ENCODE measurements at places on chromosomes 16 and 17.

- DNase-seq = peak; percentile 69
Measured at GRCh38 chr17:82882715-82883418, 43.0 kb upstream of the ZNF750 start.

- DNase-seq = no peak
Measured at GRCh38 chr17:17770632-17771044, 66.1 kb downstream of the SREBF1 start.

DNA sequence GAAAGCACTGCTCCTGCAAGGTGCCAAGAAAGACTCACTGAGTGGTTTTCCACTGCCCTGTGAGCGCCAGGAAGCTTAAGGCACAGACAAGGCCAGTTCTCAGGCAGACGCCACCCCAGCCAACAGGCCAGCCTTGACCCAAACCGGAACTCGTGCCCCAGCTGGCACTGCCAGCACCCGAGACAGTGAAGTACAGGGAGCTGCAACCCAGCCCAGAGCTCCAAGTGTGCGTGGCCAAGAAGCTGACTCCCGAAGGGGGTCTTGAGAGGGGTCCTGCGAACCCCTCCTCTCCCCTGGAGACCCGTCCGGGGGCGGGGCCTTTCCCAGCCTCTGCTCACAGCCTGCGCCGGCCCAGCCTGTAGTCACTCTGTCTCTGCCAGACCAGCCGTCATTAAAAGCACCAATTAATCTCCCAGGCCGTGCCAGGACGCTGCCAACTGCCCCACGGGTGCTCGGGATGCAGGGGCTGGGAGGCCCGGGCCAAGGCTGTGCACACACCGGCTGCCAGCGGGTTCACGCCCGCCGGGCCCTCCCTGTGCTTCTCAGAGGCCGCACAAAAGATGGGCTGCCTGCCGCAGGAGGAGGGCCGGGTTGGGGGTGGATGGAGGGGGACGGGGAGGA lies 4.4 kb upstream of the SOX8 start:
- no peak for DNase-seq

- DNase-seq = no peak
Measured at GRCh38 chr16:71572497-71573116, 4.3 kb downstream of the TAT start.

- no peak for DNase-seq
Measured at GRCh38 chr16:16073891-16074881, 124.8 kb downstream of the ABCC1 start.

DNA sequence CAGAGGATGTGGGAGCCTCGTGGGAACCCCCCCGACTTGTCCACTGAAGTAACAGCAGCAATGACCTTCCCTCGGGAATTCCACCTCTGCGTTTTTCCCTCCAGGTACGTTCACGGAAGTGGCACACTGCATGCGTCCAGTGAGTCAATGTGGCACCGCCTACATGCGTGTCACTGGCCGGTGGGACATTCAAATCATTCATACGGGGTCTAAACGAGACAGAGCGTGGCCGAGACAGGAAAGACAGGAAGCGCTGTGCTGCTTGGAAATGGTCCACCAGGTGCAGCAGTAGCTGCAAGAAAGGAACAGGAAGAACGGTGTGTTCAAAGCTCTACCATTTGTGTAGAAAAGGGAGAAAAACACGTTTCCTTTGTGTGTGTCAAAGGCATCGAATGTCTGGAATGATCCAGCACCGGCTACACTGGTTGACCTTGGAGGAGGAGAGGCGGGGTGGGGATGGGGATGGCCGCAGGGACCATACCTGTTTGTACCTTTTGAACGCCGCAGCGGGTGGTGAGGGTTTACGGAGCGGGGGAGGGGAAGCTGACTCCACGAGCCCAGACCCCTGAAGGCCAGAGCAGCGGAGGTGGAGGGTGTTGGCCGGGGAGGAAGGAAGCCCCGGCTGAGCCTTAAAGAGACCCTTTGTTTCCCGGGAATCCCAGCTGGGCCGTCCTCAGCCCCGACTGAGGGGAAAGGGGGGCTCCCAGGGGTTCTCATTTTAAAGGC lies 1.7 kb upstream of the PGAP6 start:
- DNase-seq = no peak

DNA sequence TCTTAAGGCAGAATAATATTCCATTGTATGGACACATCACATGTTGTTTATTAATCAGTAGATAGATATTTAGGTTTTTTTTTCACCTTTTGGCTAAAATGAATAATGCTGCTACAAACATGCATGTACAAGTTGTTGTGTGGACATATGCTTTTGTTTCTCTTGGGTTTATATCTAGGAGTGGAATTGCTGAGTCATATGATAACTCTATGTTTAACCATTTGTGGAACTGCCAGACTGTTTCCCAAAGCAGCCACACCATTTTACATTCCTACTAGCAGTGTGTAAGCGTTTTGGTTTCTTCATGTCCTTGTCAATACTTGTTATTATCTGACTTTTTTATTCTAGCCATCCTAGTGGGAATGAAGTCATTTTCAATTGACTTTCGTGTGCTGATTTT lies 21.3 kb downstream of the CYLD start:
- no peak for DNase-seq

DNA sequence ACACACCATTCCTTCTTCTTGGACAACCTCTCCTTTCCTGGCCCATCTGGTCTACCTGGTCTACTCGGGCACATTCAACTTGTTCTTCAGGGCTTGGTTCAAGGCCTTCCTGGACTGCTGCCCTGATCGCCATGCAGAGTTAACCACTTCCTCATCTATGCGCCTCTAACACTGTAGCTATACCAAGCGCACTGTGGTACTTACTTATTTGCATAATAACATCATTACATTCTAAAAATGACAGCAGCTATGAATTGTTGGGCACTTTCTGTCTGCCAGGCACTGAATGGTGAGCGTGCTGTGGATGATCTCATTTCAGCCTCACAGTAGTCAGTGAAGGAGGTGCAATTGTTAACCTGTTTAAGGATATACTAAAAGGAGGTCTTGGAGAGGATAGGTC lies 66.9 kb upstream of the SDK2 start:
- no peak for DNase-seq

GRCh38 chr16:85718682-85719081 lies 29.9 kb upstream of the GINS2 start:
- no peak for DNase-seq

DNA sequence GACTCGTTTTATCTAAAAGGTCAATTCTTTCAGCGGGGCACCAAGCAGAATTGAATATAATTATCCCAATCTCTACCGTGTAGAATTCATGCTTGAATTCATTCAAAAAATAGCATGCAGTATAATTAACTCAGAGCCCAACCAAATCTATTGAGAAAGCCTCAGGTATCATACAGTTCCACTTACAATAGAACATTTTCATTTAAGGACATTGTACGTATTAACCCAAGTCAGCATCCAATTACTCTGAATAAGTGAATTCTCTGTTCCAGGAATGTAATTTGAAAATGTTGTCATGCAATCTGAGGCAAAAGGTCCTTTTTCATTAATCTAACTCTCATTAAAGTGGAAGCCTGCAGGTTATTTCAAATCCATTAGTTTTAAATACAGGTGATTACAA lies 78.5 kb downstream of the SALL1 start:
- DNase-seq = no peak

GRCh38 chr16:20726661-20727060 lies 15.0 kb downstream of the THUMPD1 start:
- DNase-seq = no peak

DNA sequence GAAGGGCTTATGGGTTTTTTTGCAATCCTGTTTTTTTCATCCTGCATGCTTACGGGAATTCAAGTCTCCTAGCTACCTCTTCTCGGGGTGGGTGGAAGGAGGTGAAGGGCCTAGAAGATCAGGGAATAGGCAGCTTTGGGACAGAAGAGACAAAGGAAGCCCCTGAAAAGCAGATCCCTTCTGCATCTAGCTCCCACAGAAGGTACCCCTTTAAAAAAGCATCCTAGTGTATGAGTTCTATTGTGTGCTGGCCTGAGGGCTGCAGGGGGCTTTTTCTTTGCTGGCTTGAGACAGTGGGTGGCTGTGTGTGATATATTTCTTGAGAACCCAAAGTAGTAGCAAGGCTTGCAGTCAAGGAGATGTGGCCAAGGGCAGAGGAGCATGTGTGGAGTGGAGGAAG lies 330.5 kb downstream of the MAF start:
- no peak for DNase-seq

DNA sequence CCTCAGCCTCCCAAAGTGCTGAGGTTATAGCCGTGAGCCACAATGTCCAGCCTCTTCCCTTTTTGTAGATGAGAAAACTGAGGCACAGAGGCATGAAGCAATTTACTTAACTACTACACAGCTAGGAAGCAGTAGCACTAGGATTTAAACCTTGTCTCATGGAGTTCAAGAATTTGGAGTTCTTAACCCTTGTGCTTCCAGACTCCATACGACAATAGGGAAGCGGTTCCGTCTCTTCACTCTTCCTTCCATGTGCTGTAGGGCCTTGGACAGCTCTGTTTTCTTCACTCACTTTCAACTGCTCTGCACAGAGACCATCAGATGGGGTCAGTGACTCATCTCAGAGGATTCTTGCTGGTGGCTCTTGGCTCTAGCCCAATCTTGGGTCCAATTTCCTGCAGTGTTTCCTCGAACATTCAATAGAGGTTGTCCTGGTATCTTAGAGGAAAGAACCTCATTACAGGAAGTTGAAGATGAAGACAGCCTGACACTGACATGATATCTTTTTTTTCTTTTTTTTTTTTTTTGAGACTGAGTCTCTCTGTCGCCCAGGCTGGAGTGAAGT lies 19.3 kb downstream of the ITGAL start:
- DNase-seq = no peak

DNA sequence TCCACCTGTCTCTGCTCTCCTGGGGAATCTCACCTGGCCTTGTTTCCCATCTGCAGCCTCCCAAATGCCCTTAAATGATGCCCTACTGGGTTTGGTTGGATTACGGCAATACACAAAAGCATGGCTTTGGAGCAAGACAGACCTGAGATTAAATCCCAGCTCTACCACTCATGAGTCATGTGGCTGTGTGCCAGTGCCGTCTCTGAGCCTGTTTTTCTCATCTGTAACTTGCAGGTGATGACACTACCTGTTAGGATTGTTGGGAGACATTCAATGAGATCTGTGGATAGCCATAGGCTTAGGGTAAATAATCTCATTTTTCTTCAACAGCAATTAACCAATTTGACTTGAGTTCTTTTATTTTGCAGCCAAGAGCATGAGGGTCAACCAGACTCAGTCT lies 240.3 kb downstream of the MAF start:
- DNase-seq = no peak

Data from stimulated activated CD4-positive, alpha-beta T cell treated with anti-CD3 and anti-CD28 coated beads, TNF-alpha, amount 100 ng/mL, for 1 hour (primary cell).